ENCODE measurements at places on chromosomes 3 and 15.

DNA sequence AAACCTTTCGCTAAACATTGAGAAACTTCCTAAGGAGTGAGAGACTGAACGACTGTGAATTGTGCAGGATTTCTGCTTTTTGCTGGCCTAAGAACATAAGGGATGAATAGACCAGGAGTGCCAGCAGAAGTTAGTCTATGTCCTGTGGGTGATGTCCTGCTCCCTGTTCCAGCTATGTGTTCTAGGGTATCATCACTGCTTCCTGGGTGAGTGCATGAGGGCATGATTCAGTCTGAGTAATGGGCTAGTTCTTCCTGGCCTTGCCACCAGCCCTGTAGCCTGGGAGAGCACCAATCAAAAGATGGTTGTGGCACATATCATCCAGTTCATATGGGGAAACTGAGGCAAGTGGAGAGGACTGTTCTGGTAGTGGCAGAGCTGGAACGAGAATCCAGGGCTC is 153.9 kb upstream of the TPM1 start:
- DNase-seq = no peak

DNA sequence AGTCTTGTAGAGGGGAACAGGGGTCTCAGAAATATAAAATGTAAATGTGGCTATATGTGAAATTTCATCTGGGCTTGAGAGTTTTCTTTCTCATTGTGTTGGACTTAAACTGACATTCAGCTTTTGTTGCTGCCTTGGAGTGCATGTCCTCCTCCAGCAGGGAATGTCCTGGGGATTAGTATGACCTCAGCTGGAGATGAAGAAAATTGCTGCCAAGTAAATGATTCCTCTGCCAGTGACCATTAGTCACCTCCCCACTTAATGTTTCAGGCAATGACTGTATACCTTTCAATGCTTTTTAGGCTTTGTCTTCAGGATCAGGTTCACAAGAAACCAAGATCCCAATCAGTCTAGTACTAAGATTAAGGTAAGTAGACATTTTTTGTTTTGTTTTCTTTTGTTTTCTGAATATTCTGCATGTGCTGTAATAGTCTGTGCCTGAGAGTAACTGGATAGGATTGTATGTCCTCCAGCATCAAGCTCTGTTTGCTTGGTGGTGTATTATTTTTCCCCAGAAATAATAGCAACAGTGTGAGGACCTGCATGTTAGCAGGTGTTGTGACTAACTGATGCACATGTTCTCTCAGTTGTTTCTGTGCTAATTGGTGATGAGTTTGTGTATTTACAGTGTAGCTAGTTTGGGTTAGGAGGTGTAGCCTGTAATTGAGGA is 18.1 kb upstream of the SLC22A13 start:
- peak; percentile 64 for DNase-seq

GRCh38 chr3:194964809-194965208 is 279.1 kb downstream of the FAM43A start:
- DNase-seq = no peak

DNA sequence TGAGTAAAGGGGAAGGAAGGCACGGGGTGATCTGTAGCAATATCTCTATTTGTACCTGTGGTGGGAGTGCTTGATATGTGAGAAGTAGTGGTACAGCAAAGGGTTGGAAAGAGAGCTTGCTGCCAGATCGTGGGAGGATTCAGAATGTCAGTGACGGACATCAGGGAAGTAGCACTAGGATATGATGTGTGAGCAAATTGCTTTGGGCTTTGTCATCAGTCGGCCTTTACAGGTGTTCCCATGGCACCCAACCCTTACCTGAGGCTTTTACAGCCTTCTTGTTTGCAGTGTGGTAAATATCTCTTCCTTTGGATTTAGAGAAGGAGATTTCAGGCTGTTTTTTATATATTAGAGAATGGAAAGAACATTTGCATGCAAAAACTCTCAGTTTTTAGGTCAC is 29.8 kb downstream of the IL1RAP start:
- DNase-seq = no peak

DNA sequence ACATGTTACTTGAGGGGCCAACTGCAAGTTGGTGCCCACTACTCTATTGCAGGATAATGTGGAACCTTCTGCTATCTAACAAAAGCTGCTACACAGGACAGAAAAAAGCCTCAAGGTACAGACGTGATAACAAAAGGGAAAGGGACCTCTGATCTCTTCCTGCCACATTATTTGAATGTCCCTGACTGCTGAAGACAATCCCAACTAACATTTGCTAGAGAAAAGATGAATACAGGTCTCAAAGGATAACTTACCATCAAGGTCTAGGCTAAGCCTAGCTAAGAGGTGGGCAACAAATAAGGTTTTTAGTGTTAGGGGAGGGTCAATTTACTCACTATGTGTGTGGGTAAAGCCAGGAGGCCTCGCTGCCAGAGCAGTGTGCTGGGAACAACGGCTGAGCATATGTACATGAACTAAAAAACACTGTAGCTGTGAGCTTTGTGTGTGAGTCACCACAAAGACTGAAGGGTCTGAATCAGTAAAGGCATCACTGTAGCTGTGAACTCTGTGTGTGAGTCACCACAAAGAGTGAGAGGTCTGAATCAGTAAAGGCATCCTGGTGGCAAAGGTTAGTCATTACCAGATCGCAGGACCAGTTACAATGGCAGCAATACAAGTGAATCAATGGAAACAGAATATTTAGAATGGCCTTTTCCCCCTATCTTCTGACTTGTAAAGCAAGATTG is 111.7 kb downstream of the LMLN start:
- no peak for DNase-seq

- no peak for DNase-seq
Observed at GRCh38 chr3:118478706-118479276, 555.9 kb downstream of the IGSF11 start.

DNA sequence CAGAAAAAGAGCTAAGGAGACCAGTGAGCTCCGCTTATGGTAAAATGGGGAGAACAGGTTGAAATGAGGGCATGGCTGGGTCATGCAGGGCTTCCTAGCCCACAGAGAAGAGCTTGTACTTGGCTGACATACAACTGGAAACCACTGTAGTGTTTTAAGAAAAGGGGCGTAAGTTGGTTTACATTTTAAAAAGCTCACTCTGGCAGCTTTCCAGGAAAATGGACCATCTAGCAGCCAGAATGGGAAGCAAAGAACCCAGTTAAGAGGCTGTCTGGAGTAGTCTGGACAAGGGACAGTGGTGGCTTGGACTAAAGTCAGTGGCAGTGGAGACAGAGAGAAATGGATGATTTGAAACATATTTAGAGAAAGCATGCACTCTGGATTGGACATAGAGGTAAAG is 1.9 kb downstream of the MORC1 start:
- DNase-seq = no peak

- DNase-seq = no peak
Observed at GRCh38 chr15:31235311-31236183, 91.1 kb upstream of the KLF13 start.

GRCh38 chr15:34304613-34305012 is 33.0 kb downstream of the SLC12A6 start:
- DNase-seq = peak; percentile 14

DNA sequence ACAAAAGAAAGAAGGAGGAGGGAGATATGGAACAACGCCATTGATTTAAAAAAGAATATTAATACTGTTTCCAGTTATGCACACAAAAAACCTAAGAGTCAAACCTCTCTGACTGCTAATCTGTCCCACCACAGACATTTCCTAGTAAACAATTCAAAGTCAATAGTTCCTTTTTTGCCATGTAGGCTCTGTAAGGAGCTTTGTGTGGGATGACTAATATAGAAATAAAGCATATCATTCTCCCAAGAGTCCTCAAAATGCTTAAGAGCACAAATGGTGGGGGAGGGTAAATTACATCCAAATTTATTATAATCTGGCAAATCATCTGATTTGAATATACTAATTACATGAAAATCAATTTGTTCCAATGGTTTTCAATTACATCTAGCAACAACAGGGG is 155.9 kb upstream of the CNTN4 start:
- no peak for DNase-seq

All from BJ (cell line).